ENCODE measurements at places on chromosomes 2 and 18.

DNA sequence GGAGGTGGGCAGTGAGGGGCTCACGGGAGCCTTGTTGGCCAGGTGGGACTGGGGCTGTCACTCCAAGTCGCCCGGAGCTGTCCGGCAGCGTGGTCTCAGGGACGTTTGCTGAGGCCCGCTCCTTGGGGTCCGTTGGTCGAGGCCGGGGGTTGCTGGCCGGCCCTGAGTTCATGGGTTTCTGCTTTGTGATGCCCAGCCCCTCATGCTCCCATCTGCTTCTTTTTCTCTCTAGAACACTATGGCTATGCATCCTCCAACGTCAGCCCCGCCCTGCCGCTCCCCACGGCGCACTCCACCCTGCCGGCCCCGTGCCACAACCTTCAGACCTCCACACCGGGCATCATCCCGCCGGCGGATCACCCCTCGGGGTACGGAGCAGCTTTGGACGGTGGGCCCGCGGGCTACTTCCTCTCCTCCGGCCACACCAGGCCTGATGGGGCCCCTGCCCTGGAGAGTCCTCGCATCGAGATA is 14.5 kb downstream of the NFATC1 start:
- DNase-seq = no peak

GRCh38 chr2:36277146-36277808 is 78.3 kb upstream of the CRIM1 start:
- DNase-seq = no peak

- no peak for DNase-seq
Observed at GRCh38 chr2:41832218-41832617, 215.6 kb upstream of the PKDCC start.

GRCh38 chr2:182229297-182229696 is 197.5 kb downstream of the PDE1A start:
- DNase-seq = no peak

- no peak for DNase-seq
Observed at GRCh38 chr2:18200771-18201170, 322.3 kb downstream of the KCNS3 start.

- DNase-seq = no peak
Observed at GRCh38 chr2:186693446-186693832, 421 bp upstream of the FAM171B start.

DNA sequence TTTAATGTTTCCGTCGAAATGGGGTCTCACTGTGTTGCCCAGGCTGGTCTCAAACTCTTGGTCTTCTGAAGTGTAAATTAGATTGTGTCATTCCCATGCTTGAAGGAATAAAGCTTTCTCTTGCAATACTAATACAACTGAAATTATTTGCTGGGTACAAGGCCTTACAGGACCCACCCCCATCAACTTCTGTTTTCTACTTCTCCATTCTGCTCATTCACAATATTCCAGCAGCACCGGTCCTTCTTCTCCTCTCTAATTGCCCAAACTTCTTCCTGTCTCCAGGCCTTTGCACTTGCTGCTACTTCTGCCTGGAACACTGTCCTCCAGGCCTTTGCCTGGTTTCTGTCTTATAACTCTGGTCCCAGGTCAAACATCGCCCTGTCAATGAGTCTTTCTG is 73.8 kb downstream of the APOB start:
- DNase-seq = no peak

DNA sequence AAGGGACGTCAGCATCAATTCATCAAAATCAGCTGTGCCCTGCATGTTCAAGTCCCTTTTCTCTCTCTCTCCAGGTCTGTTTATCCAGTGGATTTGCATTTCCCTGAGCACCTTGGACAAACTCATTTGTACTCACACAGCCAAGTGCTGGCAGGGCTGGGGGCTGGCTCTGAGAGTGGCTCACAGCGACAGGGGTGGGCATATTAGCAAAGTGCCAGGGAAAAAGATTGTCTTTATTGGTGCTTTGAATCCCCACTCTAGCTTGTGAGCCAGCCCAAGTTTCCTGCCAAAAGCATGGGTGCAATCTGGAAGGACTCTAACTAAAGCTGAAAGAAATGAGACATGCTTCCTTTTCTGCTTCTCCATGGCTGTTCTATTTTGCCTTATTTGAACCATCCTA is 56.6 kb downstream of the ACOXL start:
- no peak for DNase-seq

- peak; percentile 70 for DNase-seq
Observed at GRCh38 chr2:239544918-239545465, 144.2 kb upstream of the HDAC4 start.

DNA sequence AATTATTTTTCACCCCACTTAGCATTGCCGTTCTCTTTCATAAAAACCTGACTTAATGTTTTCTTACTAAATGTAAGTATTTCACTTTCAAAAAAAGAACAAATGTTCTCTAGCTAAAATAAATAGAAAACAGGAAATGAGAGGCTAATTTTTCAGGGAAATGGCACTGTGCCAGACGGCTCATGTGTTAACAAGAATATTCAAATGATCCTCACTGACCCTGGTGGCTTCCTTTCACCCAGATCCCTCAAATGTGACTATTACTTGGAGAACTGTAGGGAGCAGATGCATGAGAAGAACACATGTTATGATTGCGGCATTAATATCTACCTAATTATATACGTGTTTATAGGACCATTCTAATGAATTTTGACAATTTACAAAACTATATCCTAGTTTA is 827.7 kb downstream of the SOCS6 start:
- DNase-seq = no peak

DNA sequence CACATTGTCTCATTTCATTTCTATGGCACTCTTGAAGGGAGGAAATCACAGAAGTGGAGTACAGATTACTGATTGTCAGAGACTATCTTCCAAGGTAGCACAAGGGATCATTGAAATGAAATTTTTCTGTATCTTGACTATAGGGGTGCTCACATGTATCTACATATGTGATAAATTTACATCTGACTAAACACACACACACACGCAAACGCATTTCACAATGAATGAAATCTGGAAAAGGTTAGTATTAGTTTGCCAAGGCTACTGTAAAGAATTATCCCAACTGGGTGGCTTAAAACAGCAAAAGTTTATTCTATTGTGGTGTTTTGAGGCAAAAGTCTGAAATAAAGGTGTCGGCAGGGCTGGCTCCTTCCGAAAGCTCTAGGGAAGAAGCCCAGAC is 144.6 kb downstream of the SH3BP4 start:
- no peak for DNase-seq

DNA sequence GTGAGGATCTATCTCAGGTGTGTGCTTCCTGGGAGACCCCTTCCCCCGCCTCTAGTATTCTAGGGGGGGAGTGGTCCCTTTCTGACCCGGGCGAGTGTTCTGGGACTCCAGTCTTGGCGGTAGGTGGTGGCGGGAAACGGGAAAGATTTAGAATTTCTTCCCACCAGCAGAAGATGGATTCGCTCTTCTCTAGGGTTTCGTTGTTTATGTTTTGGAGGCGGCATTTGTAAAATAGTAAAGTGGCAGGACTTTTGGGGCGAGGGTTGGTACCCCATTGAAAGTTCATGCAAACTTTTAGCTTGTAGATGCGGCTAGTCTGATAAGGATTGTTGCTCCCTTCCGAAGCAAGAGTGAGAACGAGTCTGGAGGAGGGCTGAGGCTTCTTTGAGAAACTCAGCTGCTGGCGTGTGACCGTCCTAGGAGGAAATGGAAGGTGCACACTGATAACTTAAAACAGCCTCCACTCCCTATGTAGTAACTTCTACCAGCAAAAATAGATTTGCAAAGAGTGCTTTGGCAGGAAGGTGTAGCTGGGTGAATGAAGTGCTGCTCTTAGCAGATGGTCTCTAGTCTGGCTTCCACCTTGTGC is 412 bp downstream of the GPD2 start:
- no peak for DNase-seq

DNA sequence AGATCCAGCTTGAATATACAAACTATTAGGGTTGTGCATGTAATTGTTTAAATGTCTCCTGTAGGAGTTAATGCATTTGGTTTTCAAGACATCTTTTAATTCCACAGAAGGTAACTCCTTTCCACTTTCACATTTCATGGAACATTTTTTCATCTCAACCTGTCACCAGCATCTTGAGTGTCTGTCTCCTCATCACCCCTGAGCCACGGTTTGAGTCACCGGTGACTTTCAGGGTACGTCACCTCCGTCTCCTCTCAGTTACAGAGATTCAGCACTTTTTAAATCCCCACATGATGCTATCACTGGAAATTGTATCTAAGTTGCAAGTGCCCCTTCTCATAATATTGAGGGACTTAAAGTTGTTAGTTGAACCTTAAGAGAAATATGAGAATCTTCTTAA is 25.3 kb downstream of the GPR55 start:
- DNase-seq = peak; percentile 56

DNA sequence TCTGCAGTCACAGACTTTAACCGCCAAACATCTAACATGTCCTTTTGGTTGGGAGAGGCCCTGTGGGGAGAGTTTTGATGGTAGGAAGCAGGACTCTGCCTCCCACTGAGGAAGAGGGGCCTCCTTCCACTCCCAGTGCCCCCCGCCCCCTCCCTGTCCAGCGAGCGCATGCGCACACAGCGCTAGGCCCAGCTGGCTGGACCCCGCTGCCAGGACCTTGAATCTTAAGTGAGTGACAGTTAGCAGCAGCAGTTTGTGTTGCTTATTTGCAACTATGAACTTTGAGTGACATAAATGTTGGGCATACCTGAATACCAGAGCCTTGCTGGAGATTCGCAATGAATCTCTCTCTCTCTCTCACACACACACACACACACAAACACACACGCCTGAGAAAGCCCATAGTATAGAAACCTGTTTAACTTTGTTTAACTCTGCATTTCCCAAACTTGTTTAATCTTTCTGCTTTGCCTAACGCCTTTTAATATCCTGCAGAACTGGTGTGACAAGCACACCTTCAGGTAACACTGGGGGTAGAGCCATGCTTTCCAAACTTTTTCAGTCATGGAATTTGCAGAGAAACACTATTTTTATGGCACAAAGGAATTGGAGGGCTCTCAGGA is 134.6 kb upstream of the SMAD2 start:
- DNase-seq = no peak

- no peak for DNase-seq
Observed at GRCh38 chr2:32450851-32451250, 94.0 kb downstream of the BIRC6 start.

DNA sequence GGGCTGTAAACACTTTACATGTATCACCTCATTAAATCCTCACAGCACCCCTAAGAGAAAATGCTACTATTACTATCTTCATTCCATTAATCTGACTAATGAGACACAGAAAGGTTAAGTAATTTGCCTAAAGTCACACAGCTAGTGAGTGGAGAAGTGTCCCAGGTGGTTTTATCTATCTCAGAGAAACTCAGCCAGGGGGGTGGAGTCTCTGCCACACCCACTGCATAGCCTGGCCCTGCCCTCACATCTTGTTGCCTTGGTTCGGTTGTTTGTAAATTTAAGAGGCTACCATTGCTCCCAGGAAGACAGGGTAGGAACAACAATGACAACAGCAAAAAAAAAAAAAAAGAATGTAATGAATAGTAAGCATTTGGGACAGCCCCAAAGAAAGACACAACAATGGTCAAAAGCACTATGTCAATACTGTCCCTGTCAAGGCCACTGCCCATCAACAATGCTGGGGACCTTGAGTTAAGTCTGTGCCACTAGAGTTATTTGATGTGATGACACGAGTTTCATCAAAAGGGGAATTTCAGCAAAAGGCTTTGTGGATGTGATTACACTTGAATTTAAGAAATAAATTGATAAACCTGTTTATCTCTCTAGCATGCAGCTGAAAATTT is 17.5 kb downstream of the CYRIA start:
- DNase-seq = no peak

All from activated T-cell treated with anti-CD3 and anti-CD28 coated beads for 48 hours (primary cell).